ENCODE measurements at places on chromosomes 12 and 14.

DNA sequence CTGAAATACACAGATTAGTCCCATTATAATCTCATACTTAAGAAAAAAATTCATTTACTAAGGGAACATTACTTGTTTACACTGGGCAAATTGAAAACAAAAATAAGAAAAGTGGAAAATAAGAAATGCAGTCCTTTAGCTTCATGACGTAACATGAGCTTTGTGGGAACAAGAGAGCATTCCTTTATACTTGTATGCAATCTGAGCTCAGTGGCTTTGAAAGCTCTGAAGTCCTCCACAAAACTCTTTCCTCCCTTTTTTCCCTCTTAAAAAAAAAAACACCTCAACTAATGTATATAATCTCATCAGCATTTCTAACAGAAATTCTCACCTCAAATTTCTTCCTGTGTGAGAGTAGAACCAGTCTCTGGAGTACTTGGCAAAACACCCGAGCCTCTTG is 76.9 kb upstream of the OTX2 start:
- no peak for DNase-seq

DNA sequence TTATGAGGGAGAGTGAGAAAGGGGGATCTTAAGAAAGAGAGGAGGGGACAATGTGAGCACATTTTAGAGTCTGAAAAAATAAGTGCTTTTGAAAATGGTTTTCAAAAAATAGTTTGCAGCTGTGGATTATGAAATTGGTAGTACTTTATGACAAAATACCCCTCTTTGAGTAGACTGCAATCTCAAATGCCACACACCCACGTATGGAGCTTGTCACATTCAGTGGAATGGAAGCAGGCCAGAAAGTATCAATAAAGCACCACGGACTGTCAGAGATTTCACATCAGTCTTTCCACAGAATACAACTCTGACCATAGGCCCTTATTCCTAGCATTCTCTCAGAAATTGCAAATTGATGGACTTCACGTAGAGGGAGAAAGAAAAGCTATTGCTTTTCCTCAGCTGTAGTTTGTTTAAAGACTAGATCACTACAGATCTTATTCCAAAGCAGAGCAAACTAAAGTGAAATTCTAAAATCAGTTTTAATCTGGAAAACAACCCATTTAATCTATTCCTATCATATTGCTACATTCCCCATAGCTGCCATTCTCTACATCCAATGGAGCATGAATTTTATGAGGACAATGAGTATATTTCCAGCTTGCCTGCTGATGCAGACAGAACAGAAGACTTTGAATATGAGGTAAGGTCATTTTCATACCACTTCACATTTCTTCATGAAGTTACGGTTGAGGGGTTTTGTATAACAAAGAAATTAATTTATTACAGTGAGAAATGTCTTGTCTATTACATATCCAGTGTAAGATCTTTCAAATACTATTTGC is 321.3 kb downstream of the PDZRN4 start:
- no peak for DNase-seq

GRCh38 chr12:124432376-124432775 is 135.0 kb downstream of the NCOR2 start:
- DNase-seq, result no peak

DNA sequence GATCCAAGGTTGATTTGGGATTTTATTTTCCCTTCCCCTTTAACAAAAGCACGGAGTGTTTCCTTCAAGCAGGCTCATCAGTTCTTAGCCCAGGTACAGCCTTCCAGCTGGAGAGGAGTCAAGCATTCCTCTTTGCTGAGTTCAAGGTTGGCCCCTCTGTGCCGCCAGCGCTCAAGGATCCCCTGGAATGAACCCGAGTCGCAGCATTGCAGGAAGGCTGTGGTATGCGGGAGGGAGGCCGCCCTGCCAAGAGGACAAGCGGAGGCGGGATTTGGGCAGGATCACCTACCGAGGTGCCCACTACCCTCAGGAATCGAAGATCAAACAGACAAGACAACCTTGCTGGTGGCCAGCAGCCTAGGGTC is 53.9 kb upstream of the NCOR2 start:
- no peak for DNase-seq

DNA sequence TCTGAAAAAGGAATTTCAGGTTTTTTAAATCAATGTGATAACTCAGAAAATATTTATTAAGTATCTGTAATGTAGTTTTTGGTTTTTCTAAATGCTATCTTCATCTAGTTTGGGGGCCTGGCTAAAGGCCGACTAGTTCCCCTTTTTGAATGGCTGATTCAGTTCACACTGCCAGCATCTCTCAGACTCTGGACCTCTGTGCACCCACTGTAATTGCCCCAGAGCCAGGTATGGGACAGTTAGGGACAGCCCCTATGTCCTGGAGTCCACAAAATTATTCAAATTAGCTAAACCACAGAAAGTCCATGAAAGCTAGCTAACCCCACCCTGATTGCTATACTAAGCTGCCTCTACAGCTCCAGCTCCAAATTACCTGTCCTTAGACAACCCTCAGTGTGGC is 49.1 kb upstream of the RGS6 start:
- DNase-seq, result no peak

DNA sequence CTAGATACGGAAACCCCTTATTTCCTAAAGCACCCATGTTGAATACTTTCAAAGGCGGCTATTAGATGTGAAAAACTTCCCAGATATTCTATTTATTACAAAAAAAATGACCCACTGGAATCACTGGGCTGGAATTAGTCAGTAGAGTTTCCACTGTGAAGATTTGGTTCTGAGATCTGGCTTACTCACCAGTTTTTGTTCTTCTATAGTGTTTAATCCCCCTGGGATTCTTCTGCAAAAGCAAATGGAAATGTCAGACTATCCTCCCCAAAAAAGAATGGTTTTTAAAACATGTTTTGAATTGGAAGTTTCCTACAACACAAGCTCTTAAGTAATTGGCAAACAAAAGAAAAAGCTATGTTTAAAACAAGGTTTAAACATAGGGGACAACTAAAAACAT is 166.4 kb downstream of the STXBP6 start:
- DNase-seq, result no peak

Data from activated T-helper 1 cell treated with Interleukin-2 at 50 U/mL for 16 hours (primary cell).